ENCODE measurements at places on chromosomes 2 and 18.
A peak's percentile ranks its signal among the peaks of the same experiment; 100 is the strongest.

DNA sequence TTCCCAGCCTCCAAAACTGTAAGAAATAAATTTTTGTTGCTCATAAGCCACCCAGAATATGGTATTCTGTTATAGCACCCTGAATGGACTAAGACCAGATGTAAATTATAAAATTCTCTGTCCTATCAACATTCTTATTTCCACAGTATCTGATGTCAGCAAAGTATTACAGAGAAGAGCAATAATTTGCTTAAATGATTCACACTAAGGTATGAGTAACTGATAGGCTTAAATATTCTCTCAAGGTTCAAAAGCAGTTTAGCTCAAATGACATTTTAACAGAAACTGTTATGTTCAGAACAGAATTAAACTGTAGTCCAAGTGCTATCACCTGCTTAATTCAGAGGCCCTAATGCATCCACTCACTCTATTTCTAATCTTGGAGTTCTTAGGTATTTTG lies 12.8 kb downstream of the SESTD1 start:
- no peak for DNase-seq

DNA sequence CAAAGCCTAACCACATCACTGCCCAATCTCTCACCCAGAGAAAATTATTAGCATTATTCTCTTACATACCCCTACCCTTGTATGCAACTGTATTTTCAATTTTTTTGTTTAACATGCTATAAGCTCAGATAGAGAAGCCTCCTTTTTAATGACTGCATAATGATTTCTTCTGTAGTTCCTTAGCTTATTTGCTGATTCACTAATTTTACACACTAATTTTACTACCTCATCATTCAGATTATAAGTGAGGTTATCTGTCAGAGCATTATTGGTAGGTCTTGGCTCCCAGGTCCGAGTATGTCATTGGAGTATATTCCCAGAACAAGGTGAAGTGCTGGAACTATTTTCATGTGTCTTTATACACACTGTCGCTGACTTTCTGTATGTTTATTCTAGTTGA lies 45.4 kb downstream of the RHBDD1 start:
- no peak for DNase-seq

- DNase-seq, result no peak
These were observed 38.9 kb downstream of the HIBCH start for GRCh38 chr2:190280565-190281350.

DNA sequence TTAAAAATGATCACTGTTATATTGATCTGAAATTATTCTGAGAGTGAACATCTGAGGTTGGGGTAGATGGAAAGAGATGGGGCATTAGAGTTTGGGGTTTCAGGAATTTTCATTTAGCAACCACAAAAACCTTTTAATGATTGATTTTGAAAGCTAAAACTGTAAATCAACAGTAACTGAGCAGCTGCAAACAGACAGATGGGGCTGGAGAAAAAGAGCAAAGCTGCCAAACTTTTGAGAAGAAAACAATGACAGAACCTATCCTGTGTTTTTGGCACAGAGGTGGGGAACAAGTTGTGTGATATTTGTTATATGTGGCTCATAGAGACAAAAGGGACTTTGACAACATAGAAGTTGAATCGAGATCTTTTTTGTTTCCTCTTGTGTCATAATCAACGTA lies 415.8 kb upstream of the DSEL start:
- no peak for DNase-seq

DNA sequence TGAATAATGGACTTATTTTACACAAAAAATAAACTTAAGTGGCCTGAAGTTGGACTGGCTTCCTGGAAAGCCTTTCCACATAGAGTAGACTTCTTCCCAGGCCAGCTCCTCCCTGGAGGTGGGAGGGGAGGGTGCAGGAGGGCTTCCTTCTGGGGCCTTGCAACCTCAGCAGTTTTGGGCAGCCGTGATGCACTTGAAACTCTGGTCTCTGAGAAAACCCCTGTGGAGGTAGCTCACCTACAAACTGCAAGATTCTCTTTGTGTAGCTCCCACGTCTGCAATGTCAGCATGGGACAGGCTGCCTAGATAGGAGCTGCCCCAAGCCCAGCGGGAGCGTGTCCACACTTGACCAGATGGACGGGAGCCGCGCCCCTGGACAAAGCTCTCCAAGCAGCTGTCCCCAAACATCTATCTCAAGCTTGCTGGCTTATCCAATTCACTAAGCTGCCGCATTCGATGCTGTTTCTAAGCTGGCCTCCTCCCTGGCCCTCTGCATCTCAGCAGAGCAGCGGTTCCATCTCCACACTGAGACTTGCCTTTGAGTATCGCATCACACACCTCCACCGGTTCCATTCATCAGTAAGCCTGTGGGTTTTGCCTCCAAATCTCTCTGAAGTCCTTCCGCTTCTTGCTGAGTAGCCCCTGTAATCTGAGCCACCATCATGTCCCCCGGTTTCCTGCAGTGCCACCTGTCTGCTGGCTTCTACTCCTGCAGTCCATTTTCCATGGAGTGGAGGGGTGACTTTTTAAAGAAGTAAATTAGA lies 1.6 kb upstream of the LPIN1 start:
- DNase-seq, result peak; percentile 51

- no peak for DNase-seq
These were observed 22.4 kb upstream of the REV1 start for GRCh38 chr2:99512181-99512591.

DNA sequence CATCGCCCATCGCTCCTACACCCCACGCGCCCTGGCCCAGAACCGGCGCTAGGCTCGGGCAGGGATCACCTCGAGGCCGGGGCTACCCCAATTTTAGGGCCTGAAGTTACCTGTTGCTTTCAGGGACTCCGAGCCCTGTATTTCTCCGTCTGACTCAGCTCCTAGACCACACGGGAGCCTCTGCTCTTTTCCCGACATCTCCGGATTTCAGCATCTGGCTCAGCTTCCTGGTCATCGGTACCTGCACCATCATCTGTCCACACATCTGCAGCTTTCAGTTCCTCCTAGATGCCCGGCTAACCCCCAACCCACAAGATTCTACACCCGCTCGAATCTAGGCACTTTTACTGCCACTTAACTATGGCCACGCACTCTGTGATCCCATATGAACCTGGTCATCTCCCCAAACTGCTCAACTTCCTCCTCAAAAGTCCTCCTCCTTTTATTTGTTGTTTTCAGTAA lies 12.1 kb upstream of the HMSD start:
- DNase-seq, result no peak
